ENCODE measurements at places on chromosomes 11 and 22.

DNA sequence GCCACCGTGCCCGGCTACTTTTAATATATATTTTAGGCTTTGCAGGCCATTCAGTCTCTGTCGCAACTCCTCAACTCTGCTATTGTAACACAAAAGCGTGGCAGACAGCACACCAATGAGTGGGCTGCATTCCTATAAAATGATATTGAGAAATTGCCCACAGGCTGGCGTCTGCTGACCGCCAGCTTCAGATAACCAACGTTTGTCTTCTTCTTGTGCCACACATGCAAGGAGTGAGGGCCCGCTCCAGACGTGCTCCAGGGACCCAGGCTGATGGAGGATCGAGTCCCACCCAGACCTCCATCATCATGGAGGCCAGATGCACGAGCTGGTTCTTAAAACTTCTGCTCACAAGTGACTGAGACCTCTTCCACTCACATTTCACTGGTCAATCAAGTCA, 35.4 kb upstream of the LINC01488 start:
- DNase-seq = no peak

DNA sequence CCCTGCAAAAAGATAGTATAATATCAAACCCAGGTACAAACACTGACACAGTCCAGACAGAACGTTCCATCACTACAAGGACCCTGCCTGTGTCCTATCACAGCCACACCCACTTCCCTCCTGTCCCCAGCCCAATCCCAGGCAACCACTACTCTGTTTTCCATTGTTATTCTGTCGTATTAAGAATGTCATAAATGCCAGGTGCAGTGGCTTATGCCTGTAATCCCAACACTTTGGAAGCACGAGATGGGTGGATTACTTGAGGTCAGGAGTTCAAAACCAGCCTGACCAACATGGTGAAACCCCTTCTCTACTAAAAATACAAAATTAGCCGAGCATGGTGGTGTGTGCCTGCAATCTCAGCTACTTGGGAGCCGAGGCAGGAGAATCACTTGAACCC, 89.0 kb downstream of the TRMU start:
- DNase-seq = no peak

GRCh38 chr22:27196606-27197005, 539.2 kb downstream of the MIAT start:
- DNase-seq = no peak

DNA sequence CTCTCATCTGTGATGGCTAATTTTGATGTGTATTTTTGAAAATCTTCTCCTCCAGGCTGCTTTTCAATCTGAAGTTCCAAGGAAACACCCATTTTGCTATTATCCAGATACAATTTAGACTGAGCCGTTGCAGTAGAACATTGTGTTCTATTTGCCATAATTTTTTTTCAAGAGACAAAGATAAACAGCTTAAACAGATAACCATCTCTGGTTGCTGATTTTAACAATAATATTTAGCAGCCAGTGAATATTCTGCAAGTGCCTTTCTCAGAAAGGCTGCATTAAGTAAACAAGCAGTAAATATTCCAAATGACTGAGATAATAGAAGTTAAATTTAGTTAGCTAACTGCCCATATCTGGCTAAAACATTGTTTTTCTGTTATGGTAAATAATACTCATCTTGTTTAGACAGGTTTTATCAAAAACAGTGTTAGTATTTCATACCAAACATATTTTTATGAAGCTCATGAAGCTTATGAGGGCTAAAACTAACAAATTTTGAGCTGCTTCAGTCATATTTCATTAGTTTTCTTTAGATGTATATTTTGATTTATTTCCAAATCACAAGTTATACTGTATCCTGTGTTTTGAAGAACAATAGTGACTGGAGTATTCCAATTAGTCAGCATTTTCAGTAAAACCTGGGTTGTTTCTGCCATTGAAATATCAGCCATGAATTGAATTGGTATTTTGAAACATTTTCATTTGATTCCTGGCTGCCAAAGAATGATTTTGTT, 206.7 kb downstream of the SBF2 start:
- no peak for DNase-seq

- no peak for DNase-seq
Measured at GRCh38 chr11:64379817-64380709, 21.1 kb downstream of the RPS6KA4 start.

GRCh38 chr22:43310311-43310710, 32.9 kb downstream of the SCUBE1 start:
- DNase-seq = peak; percentile 58

- no peak for DNase-seq
Measured at GRCh38 chr11:119897046-119897440, 168.0 kb upstream of the NECTIN1 start.

DNA sequence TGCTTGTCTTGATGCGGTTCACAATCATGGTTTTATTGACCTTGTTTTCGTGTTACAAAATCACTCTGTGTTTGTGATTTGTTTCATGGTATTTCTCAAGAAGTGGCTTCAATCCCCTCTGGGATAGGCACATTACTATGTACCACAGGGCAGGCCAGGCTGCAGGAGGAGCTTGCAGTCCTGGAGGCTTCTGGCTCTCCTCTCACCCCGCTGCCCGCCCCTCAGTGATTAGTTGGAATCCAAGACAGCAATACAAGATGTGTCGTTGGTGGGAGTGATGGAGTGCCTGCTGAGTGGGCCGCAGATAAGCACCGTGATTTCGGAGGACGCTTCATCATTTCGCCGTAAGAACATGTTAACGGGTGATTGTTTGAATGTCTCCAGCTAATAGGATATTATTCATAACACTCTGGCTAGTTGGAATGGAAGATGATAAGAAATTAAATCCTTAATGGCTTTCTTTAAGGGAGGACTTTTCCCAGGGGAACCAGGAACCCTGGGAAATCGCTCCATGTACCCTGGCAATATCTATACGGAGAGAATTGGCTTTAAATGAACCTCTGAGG, 384.4 kb downstream of the MIAT start:
- DNase-seq = no peak

- DNase-seq = no peak
Measured at GRCh38 chr11:17012179-17012578, 2.0 kb downstream of the PLEKHA7 start.

DNA sequence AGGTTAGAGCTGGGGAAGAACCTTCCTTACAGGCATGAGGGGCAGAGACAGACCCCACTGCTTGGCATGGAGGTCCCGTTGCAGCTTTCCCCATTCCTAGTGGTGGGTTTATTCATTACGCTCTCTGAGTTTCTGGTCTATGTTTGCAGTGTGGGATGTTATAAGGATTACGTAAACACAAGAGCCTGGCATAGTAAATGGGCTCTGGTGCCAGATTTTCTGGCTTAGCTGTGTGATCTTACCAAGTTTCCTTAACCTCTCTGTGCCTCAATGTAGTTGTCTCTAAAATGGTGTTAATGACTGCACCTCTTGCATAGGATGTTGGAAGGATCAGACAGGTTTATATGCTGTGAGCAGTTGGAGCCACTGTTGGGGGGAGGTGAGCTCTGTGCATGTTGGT, 15.1 kb downstream of the DTX4 start:
- no peak for DNase-seq

GRCh38 chr11:109582470-109582869, 160.5 kb downstream of the C11orf87 start:
- no peak for DNase-seq

DNA sequence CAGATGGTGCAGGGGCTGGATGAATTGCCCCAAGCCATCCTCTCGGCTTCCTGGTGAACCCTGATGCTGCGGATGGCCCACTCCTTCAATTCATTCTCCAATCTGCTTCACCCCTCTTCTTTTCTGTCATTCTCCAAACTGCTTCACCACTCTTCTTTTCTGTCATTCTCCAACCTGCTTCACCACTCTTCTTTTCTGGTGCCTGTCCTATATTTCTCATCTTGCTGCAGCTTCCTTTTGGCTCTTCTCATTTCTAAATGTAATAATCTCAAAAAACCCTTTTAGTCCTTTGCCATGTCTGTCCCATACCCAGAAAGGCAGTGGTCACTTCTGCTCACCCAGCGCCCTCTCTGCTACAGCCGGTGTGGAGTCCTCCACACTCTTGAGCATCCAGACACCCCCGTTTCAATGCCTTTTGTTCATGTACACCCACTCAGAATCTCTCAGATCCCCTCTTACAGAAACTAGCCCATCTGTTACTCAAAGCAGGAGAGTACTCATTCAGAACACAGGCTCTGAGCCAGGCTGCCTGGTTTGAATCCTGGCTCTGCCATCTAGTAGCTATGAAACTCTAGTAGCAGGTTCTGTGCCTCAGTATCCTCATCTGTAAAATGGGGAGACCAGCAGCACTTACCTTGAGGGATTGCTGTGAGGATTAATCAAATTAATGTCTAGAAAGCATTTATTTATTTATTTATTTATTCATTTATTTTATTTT, 14.9 kb downstream of the SERPIND1 start:
- no peak for DNase-seq

DNA sequence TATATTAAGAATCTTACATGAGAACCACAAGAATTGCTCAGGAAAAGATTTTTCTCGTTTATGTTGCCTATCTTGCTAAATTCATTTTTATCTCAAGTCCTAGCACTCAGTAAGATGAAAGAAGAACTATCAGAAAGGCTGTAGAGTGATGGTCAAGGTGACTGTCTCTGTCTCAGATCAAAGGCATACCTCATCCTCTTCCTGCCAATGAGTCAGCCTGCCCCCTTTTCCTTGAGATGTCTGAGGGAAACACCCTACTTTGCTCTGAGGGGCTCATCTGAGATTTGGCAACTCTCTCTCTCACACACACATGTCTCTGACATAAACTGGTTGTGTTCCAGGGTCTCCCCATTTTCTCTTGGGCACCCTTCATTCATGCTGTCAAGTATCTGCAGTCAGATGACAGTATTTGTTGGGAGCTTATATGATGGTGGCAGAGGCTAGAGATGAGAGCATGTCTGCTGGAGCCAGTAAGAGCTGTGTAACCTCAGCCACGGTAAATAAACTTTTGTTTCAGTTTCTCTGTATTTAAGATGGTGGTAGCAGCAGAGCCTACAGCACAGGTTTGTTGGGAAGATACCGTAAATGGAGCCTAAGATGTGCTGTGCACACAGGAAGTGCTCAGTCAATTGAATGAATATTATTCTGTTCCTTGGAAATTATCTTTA, 1.6 kb downstream of the MMP27 start:
- DNase-seq = no peak

GRCh38 chr11:16960250-16960649, 54.0 kb downstream of the PLEKHA7 start:
- DNase-seq = no peak

DNA sequence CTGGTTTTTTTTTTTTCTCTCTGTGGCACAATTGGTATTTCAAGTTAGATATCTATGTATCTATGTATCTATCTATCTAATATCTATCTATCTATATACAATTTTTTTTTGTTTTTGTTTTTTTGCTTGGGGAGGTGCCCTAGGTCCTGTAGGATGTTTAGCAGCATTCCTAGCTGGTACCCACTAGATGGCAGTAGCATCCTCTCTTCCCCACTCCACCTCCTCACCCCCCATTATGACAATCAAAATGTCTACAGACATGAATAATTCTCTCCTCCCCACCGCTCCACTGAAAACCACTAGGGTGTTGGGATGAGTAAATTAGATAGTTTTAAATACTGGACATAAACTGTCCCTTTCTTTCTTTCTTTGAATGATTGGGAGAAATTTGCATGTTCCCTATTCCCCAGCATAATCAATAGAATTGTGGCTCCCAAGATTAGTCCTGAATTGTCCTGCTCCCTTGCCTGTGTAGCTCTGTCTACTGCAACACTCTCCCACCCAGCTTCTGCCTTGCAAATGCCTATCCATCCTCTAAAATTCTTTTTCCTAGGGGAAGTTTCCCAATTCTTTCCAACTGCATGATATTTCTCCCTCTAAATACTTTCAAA, 1152.4 kb downstream of the LRRC4C start:
- DNase-seq = no peak

- no peak for DNase-seq
Measured at GRCh38 chr11:128565881-128566280, 21.5 kb downstream of the ETS1 start.

DNA sequence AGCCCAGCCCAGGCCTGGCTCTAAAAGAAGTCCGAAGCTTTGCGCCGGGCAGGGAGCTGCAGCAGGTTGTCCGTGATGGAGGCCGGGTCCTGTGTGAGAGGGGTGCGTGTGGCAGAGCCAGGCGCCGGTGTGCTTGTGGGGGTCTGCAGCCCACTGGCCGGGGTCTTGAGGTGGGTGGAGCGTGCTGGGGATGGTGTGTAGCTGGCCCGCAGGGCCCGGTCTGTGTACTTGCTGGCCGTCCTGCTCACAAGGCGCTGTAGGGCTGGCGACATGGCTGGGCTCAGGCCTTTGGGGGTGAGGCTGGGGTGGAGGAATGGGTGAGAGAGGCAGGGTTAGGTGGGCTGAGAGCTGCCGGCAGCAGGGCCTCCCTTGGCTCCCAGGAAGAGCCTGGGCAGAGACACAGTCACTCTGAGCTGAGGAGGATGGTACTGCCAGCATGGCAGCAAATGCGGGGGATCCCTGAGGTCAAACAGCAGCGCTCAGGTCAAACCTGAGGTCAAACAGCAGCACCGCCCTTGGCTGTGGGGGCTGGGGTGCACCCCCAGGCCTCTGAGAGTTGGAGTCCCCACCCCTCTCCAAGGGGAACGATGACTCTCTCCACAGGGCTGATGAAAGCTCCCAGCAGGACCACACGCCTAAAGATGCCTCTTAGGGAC, 3.2 kb downstream of the TSSK2 start:
- DNase-seq = no peak

- no peak for DNase-seq
Measured at GRCh38 chr22:39839917-39840510, 53.5 kb downstream of the ENTHD1 start.

- no peak for DNase-seq
Measured at GRCh38 chr11:68687986-68688385, 3.6 kb downstream of the GAL start.

DNA sequence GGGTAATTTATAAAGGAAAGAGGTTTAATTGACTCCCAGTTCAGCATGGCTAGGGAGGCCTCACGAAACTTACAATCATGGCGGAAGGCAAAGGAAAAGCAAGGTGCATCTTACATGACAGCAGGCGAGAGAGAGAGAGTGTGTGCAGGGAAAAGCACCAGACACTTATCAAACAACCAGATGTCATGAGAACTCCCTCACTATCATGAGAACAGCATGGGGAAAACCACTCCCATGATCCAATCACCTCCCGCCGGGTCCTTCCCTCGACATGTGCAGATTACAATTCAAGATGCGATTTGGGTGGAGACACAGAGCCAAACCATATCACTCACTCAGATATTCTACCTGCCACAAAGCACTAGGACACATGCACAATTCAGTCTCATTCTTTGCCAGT, 48.1 kb upstream of the HMGXB4 start:
- no peak for DNase-seq

GRCh38 chr11:69203901-69204245, 48.1 kb downstream of the SMIM38 start:
- DNase-seq = no peak

GRCh38 chr11:130295657-130296056, 19.1 kb downstream of the ZBTB44 start:
- no peak for DNase-seq
